NCI-H1694 (cell line): ENCODE measurements at places on chromosomes 5 and 9.
A peak's percentile ranks its signal among the peaks of the same experiment; 100 is the strongest.

DNA sequence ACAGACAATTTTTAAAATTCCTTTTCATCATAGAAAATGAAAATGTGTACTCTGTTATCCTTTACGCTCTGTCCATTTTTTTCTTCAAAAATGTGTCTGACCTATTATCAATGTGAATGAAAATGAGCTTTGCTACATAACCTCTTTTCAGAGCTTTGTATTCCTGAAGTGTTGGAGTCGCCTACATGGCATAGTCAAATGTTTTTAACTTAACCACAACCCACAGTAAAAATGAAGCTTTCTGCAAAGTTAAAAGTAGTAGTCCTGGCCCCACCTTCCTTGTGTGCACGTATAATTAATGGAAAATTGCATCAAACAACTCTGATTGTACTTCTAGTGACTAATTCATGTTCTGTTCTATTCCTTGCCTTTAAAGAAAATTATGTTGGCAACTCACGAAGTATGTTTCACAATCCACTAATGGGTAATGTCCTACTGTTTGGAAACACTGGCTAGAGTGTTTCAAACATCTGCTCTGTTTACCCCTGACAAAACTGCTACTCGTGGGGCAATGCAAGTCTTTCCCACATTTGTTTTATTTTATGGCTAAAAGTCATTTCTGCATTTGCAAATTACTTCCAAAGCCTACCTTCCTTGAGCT lies 18.6 kb upstream of the PSAT1 start:
- DNase-seq, result no peak

- DNase-seq, result peak; percentile 60
These were observed 90.8 kb downstream of the PLPPR1 start for GRCh38 chr9:101119206-101119819.

GRCh38 chr9:88577256-88578120 lies 42.5 kb downstream of the NXNL2 start:
- DNase-seq, result no peak

DNA sequence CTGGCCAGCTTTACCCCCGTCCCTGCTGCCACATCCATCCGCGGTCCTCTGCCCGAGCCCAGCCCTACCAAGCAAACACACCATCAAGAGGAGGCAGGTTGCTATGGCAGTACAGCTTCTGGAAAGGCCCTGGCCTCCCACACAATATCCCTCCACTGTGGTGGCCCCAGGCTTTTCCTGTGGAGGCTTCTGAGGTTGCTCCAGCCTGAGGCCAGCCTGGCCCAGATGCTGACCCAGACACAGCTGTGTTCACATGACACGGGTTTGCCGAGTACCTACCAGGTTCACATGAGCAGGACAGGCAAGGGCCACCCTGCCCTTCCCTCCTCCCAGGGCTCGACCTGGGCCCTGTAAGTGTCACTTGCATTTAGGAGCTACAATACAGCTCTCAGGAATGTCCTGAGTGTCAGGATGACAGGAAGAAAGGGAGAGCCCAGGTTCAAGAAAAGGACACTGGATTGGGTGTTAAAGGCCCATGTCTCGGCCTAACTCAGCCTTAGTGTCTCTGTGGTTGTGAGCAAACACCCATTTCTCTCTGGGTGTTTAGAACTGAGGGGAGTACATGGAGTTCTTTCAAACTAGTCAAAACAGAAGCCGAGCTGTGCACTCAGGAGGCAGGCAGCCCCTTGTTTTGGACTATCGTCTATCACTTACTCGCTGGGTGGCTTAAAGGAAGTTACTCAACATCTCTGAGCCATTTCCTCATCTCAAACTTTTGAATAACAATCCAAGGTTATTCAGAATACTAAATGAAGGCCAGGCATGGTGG lies 40.2 kb downstream of the NAIF1 start:
- DNase-seq, result no peak

DNA sequence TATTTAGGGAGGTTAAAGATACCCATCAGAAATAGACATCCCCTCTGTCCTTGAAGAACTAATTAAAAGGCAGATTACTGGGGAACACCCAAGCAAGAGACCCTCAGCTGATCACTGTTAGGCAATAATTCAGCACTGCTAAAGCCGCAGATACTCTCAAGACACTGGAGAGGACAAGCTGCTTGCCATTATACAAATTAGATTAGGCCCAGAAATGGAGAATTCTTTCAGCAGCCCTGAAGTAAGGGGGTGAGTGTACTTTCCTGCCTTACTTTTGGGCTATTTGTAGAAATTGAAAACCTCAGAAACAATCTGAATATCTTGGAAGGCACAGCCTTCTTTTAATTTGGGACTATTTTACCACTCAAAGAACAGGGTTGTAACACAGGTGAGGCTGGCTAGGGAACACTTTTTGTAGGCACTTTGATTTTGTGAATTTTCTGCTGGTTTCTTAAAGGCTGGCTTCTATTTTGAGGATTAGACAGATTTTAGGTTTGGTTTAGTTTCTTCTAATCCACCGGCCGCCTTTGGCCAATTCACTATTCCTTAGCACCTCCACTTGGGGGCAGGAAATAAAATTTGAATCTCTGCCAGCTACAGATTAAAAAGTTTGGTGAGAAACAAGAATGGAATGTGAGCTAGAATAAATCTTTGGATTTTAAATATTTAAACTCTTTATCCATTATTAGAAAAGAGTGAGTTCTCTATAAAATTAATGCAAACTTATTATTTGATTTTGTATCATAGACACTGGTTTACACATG lies 106.0 kb downstream of the SMARCA2 start:
- no peak for DNase-seq

DNA sequence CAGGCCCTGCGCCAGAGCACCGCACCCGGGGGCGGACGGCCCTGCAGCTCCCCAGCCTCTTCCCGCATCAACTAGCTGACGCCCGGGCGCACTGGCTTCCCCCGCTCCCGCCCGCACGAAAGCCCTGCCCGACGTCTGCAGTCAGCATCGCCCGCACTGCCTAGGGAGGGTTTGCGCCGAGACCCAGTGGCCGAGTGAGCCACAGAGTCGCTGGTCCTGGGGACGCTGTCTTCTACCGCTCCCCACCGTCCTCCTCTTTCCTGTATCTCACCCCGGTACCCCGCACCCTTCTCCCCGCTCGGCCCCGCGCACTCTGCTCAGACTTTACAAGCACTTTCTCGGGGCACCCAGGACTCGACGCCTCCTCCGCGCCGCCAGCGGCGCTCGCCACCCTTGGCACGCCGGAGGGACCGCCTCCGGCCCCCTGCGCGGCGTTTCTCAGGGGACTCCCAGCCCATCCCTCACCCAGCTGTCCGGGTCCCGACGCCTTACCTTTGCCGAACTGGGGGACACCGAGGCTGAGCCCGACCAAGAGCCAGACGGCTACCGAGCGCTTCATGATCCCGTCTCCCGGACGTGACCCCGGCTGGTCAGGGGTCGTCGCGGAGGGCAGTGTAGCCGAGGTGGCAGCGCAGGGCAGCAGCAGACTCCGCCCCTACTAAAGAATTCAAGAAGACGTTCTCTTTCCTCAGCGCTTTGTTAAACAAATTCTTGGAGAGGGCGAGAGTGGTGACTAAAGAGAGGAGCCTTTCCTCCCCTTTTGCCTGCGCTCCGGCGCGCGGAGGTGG lies 670 bp downstream of the EDIL3 start:
- DNase-seq, result no peak

DNA sequence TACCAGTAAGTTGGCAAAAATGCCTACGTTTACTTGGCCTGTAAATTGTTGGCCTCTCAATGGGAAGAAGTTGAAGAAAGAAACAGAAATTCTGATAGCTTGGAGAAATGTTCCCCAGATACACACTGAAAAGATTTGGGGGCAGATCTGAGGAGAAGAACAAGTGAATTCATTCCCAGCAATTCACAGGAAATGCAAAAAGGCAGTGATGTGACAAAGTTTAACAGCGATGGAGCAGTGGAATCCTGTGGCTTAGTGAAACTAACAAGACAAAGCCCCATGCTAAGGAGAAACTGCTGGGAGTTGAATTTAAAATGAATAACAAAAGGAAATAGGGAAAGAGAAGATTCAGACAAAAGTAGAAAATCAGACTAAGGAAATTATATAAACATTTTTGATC lies 213.2 kb upstream of the EDIL3 start:
- DNase-seq, result no peak

DNA sequence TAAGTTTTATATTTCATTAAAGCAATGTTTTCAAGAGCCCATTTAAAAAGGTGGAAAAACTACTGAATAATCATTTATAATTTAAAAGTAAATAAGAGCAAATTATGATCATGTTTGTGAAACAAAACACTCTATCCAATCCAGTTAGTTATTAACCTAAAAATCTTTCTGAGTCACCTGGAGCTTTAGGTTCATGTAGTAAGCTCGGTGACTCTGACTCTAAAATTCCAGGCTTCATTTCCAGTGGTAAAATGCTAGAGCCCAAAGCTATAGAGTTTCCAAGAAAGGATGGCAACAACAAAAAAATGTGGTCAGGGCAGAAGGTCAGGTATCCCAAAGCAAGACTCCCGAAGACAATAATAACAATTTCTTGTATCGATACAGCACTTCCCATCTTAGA lies 76.1 kb upstream of the SPOCK1 start:
- no peak for DNase-seq

DNA sequence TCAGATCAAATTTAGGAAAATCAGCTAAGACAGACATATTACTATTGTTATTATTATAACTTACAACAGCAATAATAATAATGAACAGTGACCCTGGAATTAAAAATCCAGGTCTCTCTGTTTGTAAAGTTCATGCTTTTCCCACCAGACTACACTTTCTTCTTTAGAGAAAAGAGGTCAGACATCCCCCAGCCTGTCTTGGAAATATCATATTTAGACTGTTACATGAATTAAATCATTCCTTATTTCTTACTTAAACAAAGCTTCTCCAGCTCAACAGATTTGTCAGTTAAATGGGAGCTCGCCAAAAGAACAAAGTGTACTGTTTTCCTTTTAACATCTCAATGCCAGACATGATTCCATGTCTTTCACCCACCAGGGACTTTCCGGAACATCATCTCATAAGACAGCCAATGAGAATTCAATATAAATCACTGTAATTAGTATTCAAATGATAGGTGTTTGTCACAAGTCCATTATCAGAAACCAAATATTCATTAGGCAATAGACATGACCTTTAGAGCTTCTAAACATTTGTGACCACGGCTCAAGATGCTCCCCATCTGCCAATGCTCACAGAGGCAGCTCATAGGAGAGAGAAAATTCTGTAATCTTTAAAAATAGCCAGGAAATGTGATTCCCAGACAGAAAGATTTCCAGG lies 351.9 kb downstream of the ENC1 start:
- DNase-seq, result no peak

DNA sequence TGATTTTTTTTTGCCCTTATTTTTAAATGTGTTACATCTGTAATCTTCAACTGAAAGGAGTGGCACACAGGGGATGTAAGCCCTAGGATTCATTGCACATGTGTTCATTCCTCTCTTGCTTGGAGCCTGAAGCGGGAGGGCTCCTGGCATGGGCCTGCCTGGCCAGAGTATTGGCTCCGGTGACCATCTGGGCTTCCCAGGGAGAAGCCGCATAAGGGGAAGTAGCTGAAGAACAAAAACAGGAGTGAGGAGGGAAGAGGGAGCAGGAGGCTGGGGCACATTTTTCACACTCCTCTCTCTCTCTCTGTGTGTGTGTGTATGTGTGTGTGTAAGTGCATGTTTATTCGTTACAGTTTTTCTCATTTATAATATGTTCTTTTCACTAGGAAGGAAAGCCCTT lies 269.9 kb downstream of the PRR16 start:
- no peak for DNase-seq

DNA sequence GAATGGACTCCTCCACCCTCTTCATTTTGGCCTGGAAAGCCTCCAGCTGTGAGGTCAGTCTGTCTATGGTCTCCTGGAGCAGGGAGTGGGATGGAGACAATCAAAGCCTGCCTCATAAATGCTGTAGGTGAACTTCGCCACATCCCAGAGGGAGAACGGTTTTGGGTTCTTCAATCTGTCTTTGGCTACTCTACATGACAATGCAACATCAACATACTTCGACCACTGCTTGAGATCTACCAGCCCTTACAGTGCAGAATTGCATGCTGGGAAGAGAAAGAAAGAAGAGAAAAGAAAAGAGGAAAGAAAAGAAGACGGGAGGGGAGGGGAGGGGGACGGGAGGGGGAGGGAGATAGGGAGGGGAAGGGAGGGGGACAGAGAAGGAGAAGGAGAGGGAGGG lies 28.5 kb upstream of the ANXA6 start:
- DNase-seq, result no peak

DNA sequence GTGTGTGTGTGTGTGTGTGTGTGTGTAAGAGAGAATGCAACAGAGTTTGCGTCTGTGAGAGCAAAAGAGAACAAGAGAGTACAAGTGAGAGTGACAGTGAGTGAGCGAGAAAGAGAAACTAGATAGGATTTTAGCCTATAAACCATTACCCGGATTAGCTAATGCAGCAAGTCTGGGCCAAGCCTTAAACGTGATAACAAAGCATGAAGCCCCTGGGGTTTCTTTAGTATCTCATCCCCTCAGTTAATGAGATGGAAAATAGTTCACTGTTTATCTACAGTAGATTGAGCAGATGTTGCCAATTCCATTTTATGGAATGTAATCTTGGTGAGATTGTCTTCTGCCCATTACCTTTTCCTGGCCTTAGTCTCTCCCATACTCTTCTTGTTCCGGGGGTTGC lies 114.5 kb downstream of the MAT2B start:
- DNase-seq, result no peak

GRCh38 chr9:115353681-115354080 lies 235.7 kb upstream of the TNC start:
- no peak for DNase-seq

GRCh38 chr5:6581559-6582426 lies 51.1 kb downstream of the NSUN2 start:
- no peak for DNase-seq

DNA sequence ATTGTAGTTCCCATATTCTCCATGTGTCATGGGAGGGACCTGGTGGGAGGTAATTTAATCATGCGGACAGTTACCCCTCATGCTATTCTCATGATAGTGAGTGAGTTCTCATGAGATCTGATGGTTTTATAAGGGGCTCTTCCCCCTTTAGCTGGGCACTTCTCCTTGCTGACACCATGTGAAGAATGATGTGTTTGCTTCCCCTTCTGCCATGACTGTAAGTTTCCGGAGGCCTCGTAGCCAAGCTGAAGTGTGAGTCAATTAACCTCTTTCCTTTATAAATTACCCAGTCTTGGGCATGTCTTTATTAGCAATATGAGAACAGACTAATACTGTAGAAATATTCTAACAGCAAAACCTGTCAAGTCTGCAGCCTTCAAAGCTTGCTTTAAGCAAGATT lies 293.2 kb downstream of the CTNND2 start:
- DNase-seq, result no peak

- peak; percentile 85 for DNase-seq
These were observed 61.1 kb downstream of the DIAPH1 start for GRCh38 chr5:141557681-141558136.

GRCh38 chr9:27628311-27628710 lies 55.0 kb upstream of the C9orf72 start:
- no peak for DNase-seq

- DNase-seq, result no peak
These were observed 5.8 kb upstream of the PLPP1 start for GRCh38 chr5:55540525-55540924.

- DNase-seq, result no peak
These were observed 242.1 kb downstream of the FSTL4 start for GRCh38 chr5:133370036-133370831.

DNA sequence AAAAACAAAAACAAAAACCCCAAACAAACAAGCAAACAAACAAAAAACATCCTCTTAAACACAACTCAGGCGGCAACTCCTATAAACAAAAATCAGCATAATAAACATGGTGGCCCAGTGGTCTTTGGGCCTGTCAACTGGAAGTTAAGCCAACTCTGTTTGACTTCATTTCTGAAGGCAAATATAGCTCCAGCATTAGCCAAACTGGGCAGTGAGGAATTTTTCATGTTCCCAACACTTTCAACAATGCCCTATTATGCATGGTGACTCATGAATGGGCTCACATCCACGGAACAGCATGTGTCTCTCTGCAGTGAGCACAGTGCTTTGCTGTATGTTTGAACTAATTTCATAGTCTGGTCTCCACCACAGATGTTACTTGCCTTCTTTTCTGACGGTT lies 143.9 kb upstream of the STC2 start:
- no peak for DNase-seq
